Skin of body (tissue), 3 donors: ENCODE measurements at places on chromosomes 4 and X. TPM values are rescaled to one million over a fixed set of nuclear protein-coding genes. Genes with fewer than 3 reads are reported as not detected.

GRCh38 chr4:152459326-152459725, 76.6 kb downstream of the FBXW7 start:
- DNase-seq = no peak

DNA sequence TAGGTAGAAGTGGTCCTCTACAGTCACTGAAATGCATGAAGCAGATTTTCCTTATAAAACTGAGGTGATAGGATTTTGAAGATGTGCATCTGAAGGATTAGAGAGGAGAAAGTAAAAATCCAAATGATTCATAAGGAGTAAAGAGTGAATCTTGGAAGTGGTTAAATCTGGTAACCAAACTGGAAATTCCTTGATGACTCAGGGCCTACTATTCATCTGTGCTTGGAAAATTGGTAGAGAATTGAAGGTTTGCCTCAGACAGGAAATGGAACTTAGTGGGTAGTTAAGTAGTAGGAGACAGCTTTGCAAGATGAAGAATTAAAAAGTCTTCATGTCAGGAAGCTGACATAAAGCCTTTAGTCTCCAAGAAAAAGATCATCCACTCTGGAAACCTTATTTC, 368.9 kb upstream of the CTSO start:
- no peak for DNase-seq

DNA sequence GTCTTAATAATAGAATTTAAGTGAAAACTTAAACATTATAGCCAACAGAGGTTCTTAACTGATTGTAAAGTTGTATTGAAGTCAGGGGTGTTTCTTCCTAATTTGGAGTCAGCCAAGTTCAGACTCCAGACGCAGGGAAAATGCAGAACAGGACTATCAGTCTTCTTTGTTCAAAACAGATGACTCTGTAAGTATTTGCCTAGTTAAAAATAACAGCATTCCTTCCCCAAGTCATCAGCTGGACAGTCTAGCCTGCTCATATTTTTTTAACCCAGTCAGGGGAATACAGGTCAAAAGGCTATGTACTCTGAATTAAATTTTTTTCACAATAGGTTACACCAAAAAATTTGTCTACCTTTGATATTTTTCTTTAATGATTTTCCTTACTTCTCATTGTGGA, 73.8 kb upstream of the DCLK2 start:
- DNase-seq = no peak

DNA sequence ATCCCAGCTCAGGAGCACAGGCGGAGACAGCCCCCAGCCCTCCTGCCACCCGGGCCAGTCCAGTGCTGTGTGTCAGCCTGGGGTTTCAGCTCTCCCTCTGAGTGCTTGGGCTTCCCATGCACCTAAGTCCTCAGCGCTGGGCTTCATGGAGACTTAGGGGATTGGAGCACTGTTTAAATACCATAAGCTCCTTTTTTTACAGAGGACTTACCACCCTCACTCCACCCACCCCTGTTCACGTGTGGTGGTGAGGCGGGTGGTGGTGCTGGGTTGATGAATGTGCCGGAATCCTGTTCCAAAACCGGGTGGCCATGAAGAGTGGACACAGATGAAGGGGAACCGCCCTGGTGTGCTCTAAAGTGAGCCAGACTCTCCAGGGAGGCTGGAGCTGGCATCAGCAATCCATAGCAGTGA, 66.9 kb downstream of the PSAPL1 start:
- no peak for DNase-seq

DNA sequence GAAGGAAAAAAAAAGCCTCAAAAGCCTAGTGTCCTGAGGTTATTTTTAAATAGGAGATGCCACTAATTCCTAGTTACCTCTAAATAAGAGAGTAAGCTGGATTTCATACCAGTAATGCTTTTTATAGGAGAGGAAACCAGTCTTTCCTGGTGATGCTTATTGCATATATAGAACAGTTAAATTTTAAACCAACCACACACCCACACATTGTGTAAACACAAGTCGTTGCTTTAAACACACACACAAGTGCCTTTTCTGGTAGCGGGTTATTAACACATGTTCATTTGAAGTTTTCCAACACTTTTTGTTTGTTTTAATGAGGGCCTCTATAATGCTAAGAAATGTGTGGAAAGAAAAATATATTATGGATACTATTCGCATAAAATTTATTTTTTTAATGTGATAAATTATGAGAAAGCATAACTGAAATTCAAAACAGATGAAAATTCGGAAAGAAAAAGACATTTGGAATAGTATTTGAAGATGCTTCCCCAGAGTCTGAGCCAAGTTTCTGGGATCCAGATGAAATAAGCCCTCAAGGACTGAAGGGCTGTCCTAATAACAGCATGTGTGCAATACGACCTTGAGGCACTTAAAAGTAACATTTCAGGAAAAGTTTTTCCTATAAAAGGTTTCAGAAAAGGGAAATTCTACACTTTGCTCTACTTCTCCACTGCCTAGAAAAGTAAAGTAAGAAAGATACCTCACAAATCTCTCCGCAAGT, 2.0 kb downstream of the ANTXR2 start:
- DNase-seq = peak; percentile 87

DNA sequence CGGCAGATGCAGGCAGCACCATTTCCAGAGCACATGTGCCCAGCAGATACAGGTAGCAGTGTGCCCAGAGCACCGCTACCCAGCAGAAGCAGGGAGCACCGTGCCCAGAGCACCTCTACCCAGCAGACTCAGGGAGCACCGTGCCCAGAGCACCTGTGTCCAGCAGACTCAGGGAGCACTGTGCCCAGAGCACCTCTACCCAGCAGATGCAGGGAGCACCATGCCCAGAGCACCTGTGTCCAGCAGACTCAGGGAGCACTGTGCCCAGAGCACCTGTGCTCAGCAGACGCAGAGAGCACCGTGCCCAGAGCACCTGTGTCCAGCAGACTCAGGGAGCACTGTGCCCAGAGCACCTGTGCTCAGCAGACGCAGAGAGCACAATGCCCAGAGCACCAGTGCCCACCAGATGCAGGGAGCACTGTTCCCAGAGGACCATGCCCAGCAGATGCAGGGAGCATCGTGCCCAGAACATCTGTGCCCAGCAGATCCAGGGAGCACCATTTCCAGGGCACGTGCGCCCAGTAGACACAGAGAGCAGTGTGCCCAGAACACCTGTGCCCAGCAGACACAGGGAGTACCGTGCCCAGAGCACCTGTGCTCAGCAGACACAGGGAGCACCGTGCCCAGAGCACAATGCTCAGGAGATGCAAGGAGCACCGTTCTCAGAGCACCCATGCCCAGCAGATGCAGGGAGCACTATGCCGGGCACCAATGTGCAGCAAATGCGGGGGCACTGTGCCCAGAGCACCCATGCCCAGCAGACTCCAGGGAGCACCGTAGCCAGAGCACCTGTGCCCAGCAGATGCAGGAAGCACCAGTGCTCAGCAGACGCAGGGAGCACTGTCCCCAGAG, 236.4 kb downstream of the DHRSX start:
- no peak for DNase-seq

DNA sequence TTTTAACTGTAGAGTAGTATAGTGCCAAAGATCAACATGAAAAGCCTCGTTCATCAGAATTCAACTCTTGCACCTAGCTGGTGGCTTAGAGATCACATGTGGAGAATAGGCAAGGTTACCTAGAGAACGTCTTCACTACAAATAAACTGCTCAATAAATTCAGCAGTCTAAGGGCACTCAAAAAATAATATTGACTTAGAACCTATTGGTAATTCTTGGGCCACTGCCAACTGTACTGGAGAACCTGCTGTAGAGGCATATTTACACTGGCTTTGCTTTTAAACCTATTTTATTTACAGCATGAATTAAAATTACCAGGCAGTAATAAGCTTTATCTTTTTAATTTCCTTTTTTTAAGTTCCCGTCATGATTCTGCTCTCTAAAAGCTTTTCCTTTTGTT, 343.7 kb downstream of the PDHA2 start:
- no peak for DNase-seq

DNA sequence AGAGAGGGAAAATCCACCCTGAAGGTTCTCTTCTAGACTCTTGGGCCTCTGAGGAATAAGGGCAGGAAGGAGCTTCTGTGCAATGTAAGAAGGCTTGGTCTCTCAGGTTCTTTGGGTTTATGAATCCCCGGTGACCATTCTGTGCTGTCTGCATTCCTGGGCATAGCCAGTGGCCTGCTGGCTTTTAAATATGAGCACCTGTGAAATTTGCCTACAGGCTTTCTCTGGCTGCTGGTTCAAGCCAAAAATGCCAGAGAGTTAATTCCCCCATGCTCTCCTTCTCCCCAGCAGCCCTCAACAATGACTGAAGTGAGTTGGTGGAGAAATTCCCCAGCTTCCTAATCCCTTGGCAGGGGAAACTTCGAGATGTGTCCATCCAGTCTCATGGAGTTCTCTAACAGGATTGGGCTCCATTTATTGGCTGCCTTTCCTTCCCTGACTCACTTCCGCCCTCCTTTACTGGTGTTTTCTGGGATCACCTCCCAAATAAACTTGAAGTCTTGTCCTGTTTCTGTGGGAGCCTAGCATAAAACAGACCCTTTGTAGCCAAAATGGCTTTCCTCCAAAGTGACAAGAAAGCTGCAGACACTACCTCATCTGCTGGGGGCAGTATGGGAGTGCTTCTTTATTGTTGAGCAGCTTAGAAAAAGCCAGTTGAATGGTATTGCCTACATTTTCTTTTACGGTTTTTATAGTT, 179.4 kb upstream of the CASK start:
- DNase-seq = no peak

DNA sequence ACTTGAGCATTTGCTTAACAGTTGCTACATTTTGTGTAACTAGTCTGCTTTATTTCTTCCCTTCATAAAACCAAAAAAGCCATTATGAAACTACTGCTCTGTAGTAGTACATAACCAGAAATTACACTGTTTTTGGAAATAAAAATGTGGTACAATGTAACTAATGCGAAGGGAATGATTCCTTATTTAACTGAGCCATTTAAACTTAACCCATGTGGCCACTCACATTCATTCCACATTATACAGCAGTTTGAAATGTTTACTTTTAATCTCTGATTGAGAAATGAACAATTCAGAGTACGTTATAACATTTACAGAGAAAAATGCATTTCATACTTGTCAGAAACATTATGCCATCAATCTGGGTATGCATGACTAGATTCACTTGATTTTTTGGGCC, 94.2 kb downstream of the NYX start:
- no peak for DNase-seq

Gene TIGD4
- 0.99 TPM for total RNA-seq

Gene CXCL1
- 1.9 TPM for total RNA-seq

Gene HSFX4
- total RNA-seq = not detected
